ENCODE measurements at places on chromosomes 3 and 15.

DNA sequence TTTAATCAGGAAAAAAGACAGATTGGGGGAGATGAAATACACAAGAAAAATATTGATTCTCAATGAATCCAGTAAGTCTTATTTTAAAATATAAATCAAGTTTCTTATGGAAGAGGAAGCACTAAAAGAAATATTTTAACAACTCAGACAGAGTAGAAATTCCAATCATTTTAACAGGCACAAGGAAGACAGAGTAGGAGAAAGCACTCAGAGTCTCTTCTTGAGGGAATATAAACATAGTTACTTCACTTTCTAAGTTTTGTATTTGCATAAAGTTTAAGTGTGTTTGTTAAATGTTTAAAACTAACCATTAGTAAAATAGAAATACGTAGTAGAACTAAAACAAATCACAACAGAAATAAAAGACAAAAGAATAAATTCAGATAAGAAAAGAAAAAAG, 24.5 kb upstream of the RTP4 start:
- DNase-seq = no peak

DNA sequence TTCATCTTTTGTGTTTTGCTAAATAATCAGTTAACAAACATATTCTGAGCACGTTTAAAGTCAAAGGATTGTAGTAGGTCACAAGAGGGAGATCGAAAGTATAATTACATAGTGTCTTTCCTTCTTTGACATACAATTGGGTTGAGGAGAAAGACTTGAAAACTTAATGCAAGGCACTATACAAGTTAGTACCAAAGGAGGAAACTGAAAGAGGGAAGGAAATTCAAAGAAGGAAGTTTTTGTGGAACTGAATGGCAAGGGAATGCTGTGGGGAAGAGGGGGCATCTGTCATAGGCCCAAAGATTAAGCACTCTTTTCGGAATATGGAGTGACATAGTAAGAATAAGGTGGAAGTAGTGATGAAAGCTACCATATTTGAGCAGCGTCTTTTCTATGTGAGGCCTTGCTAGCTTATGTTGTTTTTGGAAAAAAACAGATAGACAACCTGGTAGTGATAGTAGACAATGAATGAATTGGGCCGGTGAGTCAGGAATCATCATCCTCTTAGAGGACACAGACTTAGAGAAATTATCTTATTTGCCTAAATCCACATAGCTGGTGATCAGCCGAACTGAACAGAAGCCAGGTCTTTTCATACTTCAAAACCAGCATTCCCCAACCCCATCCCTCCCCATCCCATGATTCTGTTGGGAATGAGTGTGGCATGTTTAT, 10.2 kb downstream of the MBNL1 start:
- DNase-seq = no peak

DNA sequence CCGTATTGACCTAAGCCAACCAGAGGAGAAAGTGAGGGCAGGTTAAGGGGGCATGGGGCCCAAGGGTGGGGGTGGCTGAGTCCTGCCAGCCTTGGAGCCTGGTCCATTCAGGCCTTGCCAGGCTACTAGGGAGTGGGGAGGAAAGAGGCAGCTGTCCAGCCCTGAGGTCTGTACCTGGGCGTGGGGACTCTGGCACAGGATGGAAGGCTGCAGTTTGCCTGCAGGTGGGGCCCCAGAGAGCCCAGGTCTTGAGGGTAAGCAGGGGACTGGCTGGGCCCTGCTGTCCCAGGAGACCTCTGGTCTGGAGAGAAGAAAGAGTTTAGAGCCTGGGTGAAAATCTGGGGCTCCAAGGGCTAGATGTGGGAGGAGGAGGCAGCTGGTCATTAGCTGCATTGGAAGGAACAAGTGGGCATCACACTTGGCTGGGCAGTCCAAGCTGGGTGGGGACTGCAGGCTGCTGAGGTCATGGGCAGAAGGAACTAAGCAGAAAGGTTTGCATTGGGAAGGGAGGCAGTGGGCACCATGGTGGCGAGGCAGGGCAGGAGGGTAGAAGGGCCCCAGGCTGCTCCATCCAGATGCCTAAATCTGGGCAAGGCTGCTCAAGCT, 108.4 kb downstream of the OXNAD1 start:
- DNase-seq = no peak

DNA sequence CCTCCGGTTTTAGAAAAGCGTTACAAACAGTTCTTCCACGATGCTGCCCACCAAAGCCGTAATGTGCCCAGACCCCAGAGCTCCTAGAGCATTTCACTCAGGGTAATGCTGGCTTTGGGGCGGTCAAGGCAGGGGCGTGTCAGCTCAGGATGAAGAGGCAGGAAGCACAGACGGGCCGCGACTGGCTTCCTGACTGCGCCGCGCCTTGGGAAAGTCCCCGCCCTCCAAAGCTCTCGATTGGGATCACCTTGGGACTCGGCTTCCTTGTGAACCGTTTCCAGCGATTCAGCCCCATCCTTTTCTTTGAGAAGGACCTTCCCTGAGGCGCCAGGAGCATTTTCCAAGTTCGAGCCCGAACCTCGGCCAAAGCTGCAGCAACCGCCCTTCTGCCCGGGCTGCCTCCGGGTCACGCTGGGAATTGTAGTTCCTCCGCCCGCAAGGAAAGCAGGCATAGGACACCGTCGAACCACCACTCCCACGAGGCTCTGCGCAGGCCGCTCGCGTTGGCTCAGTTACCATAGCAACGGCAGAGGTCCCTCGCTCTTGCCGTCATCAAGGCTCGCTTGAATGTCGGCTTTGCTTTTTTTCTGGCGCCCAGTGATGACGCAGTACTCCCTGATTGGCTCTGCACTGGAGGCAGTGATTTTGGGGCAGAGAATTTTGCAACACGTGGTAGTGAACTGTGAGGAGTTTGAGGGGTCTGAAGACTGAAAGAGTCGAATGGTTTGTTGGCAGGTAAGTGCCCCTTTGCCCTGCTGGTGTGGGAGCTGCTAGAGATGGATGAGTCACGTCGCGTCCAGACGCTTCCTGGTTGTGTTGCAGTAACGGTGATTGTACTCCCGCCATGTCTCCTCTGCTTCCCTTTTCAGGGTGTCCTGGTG, at the start of the genes CCDC191 and QTRT2:
Gene CCDC191, minus strand, starts transcription at position 397 of the 881 bp plus-strand sequence. Its CDS starts 60 bp downstream, at position 337.
Gene QTRT2, plus strand, starts transcription at position 608 of the 881 bp plus-strand sequence. CDS start 8,521 bp downstream, outside the sequence.
- peak; percentile 97 for DNase-seq

DNA sequence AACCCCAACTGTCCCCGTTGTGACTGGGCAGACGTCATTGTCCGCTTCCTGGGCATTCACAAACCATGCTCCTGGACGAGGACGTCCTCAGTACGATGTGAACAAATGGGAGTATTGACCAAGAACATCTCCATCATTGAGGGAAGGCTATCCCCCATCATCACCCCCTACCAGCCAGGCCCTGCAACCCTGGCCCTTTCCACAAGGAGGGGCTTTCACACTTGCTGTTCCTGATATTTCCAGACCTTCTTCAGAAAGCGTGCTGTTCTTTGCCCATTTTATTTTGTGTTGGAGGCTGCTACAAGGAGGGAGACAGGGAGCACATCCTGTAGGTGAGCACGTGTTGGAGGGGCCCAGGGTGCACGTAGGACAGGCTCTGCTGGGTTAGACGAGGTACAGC, 277.0 kb upstream of the LRRC3B start:
- no peak for DNase-seq

DNA sequence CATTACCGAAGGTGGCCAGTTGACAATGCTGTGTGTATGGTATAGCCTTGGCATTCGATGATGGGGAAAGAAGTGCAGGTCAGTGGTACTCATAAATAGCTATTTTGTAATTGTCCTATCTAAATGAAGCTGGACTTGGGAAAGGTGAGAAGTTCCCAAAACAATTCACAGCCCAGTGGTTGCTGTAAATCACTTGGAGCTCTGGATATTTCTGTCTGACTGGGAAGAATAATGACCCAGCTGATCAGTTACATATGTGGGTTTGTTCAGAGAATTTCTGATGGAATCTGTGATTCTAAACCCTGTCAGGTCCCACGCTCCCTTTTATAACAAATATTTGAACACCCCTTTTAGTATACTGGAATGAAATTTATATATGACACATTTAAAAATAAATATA, 133.9 kb upstream of the PFN2 start:
- DNase-seq = no peak

GRCh38 chr3:194983121-194983520, 287.8 kb downstream of the XXYLT1 start:
- DNase-seq = no peak

GRCh38 chr3:15456321-15456720, 28.9 kb downstream of the EAF1 start:
- no peak for DNase-seq

- no peak for DNase-seq
Observed at GRCh38 chr3:98013411-98014267, 21.5 kb downstream of the GABRR3 start.

- DNase-seq = no peak
Observed at GRCh38 chr3:173128633-173129032, 12.4 kb downstream of the SPATA16 start.

GRCh38 chr3:87461036-87461435, 184.7 kb upstream of the POU1F1 start:
- DNase-seq = no peak

DNA sequence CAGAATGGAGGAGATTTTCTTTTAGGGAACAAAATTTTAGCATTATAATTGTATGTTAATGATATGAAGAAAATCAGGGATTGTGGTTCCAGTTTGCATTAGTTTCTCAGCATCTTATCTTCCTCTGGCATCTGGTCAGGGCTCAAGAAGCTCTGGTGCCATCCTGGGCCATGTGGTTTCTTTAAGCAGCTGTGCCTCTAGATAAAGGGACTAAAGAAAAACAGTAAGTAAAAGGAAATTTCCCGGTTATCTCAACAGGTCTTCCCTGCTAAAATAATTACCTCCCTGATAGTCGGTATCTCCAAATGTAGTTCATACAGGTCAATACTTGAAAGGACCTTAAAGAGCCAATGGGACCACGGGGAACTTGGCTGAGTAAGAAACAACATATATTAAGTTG, 375.1 kb upstream of the RBMS3 start:
- DNase-seq = no peak

DNA sequence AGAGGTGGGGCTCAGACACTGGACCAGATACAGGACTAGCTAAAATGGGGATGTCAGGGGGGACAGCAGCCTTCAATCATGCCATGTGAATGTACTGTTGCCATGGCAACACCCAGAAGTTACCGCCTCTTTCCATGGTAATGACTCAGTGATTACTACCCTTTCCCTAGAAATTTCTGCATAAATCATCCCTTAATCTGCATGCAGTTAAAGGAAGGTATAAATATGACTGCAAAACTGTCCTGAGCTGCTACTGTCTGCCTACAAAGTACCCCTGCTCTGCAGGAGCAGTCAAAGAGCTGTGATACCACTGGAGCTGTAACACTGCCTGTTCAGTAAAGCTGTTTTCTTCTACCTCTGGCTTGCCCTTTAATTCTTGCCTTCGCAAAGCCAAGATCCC, 168.2 kb downstream of the PEAK1 start:
- DNase-seq = no peak

DNA sequence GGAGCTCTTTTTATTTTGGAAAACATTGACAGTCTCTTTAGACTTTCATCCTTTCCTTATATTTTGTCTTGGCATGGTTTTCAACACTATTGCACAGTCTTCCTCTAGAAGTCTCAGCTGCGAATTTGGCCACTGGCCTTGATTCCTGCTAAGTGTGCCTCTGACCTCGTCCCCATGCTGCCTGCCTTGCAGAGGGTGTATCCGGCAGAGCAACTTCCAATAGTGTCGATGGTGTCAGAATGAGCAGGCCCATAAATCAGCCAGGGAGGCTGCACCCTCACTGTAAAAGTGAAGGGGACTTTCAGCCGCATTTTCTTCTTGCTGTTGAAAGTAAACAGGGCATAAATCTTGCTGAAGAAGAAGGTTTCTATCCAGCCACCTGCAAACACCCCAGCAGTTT, 336.7 kb upstream of the TRIM42 start:
- DNase-seq = no peak

DNA sequence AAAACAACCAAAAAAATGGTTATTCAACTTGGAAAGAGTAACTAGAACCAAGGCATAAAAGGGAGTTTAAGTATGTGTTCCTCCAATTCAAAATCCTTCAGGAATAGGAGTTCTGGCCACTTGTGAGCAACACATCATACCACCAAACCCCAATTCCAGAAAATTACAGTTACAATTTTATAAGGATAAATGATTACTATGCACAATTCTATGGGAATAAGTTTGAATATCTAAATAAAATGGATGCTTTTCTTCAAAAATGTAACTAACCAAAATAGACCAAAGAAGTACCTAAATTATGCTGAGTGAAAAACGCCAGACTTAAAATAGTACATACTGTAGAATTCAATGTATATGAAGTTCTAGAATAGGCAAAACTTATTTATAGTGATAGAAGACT, 4.6 kb downstream of the HLTF start:
- no peak for DNase-seq

- DNase-seq = no peak
Observed at GRCh38 chr3:181311186-181311585, 321.6 kb upstream of the DNAJC19 start.

GRCh38 chr15:71146580-71146982, 31.3 kb downstream of the THSD4 start:
- no peak for DNase-seq

DNA sequence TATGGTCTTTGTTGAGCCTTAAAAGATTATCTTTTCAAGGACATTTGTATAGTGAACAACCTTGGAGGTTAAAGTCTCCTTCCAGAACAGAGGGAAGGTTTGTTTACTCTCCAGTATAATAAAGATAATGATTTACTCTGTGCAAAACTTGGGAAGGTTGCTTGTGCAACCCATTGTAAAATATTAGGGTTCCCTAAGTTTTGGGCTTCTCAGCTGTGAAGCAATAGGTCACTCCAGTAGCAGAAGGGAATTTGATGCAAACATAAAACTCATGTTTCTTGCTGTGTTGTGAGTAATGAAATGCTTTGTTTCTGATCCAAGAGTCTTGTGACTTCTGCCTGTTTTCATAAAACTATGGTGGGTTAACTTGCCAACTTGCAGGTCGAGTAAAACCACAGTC, 177.5 kb downstream of the SUCNR1 start:
- no peak for DNase-seq

GRCh38 chr15:23708332-23708731, 21.2 kb upstream of the NDN start:
- DNase-seq = no peak

DNA sequence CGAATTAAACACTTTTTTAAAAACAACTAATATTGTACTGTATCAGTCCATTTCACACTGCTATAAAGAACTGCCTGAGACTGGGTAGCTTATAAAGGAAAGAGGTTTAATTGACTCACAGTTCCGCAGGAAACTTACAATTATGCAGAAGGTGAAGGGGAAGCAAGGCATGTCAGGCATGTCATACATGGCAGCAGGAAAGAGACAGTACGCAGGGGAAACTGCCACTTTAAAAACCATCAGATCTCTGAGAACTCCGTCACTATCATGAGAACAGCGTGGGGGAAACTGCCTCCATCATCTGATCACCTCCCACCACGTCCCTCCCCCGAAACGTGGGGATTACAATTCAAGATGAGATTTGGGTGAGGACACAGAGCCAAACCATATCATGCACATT, 162.8 kb upstream of the TPM1 start:
- peak; percentile 84 for DNase-seq

GRCh38 chr15:58203537-58203936, 65.4 kb downstream of the AQP9 start:
- DNase-seq = no peak

- DNase-seq = peak; percentile 67
Observed at GRCh38 chr3:187714404-187714979, 12.1 kb upstream of the RTP2 start.

- no peak for DNase-seq
Observed at GRCh38 chr3:105334138-105334882, 32.4 kb upstream of the ALCAM start.

GRCh38 chr15:56984681-56985481, 66.4 kb downstream of the TCF12 start:
- no peak for DNase-seq

- DNase-seq = no peak
Observed at GRCh38 chr15:86608461-86609205, 529.0 kb downstream of the AGBL1 start.

All from caudate nucleus (tissue), 63 donors.